ENCODE measurements at places on chromosomes 12 and 14. TPM values are rescaled to one million over a fixed set of nuclear protein-coding genes. Genes with fewer than 3 reads are reported as not detected.

- no peak for DNase-seq
Measured at GRCh38 chr12:54372113-54372806, 8.0 kb upstream of the GPR84 start.

DNA sequence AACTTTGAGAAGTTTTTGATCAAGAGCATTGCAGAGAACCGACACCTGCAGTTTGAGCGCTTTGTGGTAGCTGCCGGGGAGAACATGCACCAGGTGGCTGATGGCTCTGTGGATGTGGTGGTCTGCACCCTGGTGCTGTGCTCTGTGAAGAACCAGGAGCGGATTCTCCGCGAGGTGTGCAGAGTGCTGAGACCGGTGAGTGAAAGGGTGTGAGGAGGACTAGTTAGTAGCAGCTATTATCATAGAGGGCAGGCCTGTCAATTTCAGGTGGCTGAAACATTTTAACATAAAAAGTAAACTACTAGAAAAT is 27.0 kb upstream of the HIGD1C start:
- no peak for DNase-seq

- DNase-seq = no peak
Measured at GRCh38 chr12:116797885-116798284, 59.8 kb downstream of the RNFT2 start.

GRCh38 chr12:113655919-113656318 is 184.2 kb upstream of the LHX5 start:
- DNase-seq = no peak

- DNase-seq = no peak
Measured at GRCh38 chr14:74392616-74393570, 33.1 kb downstream of the SYNDIG1L start.

DNA sequence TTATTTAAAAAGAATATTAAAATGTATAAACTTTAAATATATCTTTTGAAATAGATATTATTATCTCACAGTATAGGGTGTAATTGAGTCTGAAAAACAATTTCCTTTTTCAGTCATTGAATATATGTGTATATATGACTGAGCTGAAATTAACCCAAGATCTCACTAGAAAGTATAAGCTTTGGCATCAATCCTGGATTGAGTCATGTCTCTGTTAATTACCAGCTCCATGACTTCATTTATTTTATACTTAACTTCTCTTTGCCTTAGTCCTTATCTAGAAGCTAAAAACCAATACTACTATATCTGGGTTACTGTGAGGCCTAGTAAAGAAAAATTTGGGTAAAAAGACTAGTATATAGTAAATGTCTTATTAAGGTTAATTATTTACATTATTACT is 1020.3 kb downstream of the LRFN5 start:
- no peak for DNase-seq

DNA sequence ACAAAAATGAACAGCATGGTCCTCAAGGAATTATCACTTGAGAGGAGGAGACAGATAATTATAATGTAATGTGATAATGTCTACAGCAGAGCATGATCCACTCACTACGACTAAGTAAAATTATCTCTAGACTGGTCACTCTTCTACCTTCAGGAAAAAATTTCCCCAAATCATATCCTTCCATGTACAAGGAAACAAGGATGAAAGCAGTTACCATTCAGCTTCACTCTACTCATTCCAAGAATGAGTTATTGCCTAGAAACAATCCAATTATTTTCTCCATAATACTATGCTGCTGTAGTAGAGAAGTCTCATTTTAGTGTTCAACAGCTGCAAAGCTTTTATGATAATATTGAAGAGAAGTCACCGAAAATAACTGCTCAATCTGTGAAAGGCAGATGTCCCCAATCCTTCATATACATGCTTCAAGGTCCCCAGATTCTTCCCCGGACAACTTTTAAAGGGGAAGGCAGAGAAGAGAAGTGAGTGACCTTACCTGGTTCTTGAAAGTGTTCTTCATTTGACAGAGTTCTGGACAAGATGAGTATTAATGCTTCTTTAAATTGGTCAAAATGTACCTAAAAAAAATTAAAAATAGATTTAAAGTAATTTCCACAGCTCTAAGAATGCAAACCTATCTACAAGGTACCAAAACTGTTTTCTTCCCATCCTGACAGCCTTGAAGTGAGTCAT is 24.6 kb downstream of the NIN start:
- no peak for DNase-seq

GRCh38 chr12:46777587-46777986 is 48.2 kb downstream of the SLC38A4 start:
- DNase-seq = no peak

DNA sequence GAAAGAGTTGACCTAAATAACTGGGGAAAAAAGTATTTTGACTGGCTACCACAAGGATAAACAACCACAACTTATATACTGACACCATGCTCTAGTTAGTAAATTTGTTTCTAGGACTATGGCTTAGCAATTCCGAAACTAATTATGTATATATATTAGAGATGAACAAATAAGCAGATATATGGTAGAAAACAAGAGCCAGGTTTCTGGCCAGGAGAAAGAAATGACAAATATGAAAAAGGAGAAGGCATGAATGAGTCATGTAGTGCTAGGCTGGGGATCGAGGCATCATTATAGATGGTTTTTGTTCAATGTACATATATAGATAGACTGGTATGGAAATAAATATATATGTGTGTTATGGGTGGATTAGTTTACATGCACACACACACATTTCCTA is 5.5 kb upstream of the LRRC74A start:
- no peak for DNase-seq

Gene PRPF39
- total RNA-seq = 10.5 TPM

DNA sequence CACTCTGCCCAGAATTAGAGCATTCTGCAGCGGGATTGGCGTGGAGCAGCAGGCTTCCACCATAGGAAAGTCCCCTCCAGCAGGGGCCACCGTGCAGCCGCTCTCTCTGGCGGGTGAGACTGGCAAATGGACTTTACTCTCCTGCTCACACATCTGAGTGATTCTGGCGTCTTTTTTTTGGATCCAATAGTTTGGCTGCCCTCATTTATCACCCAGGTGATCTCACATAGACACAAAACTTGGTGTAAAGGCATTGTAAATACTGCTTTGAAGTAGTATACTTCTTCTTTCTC is 130.3 kb downstream of the TGFB3 start:
- DNase-seq = no peak

- peak; percentile 61 for DNase-seq
Measured at GRCh38 chr12:44876544-44877410, 662 bp upstream of the NELL2 start.

Gene CCDC60
- not detected for total RNA-seq

GRCh38 chr12:91388573-91388972 is 206.0 kb upstream of the DCN start:
- DNase-seq = no peak

- no peak for DNase-seq
Measured at GRCh38 chr14:22733829-22734228, 32.7 kb upstream of the OXA1L start.

- peak; percentile 80 for DNase-seq
Measured at GRCh38 chr12:54294152-54294952, 6.5 kb downstream of the NFE2 start.

Gene REM2
- not detected for total RNA-seq

GRCh38 chr12:118328486-118329330 is 44.0 kb downstream of the TAOK3 start:
- DNase-seq = no peak

Gene CPNE6
- total RNA-seq = not detected

Gene KIF26A
- total RNA-seq = 6.4 TPM

Measured in Right ventricle myocardium inferior (tissue), 1 donor.